Cortex of kidney (tissue), 1 donor: ENCODE measurements at places on chromosomes 5 and 9.

DNA sequence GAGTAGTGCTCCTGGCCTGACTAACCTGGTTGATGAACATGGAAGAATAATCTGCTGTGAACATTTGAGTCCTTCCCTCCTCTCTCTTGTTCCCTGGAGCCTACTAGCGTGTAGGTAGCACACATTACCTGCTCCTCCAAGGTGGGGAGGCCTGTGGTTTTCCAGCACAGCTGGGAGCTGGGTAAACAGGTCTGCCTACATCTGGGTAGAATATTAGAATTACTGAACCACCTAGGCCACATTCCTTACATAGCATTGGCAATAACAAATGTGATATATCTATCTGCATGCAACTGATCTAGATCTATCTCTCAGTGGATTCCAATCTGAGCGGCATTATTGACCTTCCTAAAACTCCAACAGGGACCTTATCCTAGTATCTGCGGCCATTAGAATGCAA lies 151.0 kb upstream of the ZNF366 start:
- DNase-seq = no peak

DNA sequence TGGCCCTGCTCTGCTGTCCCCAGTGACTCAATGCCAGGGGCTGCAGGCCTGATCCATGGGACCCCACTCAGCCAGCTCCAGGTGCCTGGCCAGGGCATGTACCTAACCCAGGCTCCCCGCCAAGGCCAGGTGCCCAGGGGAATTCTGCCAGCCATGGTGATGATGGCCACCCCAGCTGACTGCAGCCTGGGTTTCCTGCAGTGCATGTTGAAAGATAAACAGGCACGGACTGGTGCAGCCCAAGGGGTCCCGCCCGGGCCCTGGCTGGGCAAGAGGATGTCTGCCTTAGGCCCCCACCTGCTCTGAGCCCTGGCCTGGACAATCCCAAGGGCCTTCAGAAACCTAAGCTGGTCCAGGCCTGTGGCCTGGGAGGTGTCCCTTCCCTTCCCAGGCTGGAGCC lies 1.2 kb downstream of the ABCA2 start:
- no peak for DNase-seq

- no peak for DNase-seq
These were observed 391.5 kb upstream of the DAB2 start for GRCh38 chr5:39816156-39816845.

DNA sequence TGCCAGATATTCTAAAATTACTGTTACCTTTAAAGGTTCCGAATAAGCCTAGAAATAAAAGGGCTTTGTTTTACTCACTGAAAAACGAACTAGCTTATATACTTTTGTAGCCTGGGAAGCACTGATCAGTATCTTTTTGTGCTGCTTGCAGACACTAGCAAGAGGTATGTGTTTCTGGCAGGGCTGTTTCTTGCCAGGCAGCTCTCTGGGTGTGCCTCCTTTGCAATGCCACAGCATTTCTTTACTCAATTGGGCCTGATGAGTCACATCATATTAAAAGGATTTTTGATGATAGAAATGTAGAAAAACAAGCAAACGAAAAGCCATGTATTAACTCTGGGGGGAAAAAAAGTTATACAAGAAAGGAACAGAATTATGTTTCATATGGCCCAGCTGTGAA lies 35.6 kb downstream of the CD180 start:
- no peak for DNase-seq

GRCh38 chr9:105176194-105176593 lies 68.3 kb upstream of the SLC44A1 start:
- DNase-seq = no peak

DNA sequence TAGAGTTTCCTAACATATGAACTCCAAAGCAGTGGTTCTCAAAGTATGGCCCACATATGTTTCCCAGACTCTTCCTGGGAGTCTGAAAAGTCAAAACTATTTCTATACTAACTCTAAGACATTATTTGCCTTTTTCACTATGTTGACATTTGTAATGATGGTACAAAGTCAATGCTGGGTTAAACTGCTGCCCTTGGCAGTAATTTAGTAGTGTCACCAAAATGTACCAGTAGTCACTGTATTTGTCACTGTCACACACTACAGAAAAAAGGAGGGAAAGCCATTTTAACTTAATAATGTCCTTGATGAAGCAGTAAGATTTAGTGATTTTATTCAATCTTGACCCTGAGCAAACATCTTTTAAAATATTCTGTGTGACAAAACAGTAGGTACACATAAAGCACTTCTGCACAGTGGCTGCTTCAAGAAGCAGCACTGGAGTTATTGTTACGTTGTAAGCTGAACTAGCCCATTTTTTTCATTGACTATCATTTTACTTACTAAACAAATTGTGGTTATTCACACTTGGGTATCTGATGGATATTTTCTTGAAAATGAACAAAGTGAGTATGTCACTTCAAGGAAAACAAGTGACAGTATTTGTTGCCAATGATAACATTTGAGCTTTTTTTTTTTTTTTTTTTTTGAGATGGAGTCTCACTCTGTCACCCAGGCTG lies 90.3 kb downstream of the NR6A1 start:
- DNase-seq = no peak

DNA sequence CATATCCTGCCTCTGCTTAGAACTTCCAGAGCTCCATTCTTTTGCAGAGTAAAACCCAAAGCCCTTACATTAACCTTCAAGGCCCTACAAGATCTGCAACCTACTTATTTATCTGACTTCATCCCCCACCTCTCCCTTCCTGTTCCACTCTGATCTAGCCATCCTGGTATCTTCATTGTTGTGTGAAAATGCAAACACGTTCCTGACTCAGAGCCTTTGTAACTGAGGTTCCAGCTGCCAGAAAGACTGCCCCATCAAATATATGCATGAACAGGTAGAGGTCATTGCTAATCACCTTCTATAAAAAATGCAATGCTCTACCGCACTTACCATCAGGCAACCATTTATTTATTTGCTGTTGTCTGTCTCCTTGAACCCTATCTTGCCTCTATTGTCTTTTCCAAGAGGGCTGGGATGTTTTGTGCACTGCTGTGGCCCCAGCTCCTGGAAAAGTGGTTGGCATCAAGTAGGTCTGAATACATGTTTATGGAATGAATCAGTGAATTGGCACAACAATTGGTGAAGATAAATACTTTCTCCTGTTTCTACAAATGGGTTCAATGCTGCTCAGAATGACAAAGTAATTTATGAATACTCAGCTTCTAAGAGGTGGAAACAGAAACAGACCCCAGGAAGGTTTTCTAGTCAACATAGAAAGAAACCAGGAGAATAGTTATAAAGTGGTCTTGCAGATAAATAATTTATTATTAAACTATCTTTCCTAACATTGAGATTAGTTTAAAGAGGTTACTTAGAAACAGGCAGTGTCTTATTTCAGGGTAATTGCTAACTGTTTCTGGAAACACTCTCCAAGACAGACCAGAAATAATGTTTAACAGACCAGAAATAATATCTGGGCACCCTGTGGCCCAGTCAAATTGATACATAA lies 230.6 kb upstream of the CD180 start:
- no peak for DNase-seq

- no peak for DNase-seq
These were observed 33.3 kb upstream of the ABCA1 start for GRCh38 chr9:104961238-104961637.

- no peak for DNase-seq
These were observed 61.5 kb downstream of the TSTD2 start for GRCh38 chr9:97571664-97572063.

- no peak for DNase-seq
These were observed 654.2 kb downstream of the TLE1 start for GRCh38 chr9:81035171-81035570.

GRCh38 chr9:20474496-20474895 lies 147.8 kb downstream of the MLLT3 start:
- no peak for DNase-seq

DNA sequence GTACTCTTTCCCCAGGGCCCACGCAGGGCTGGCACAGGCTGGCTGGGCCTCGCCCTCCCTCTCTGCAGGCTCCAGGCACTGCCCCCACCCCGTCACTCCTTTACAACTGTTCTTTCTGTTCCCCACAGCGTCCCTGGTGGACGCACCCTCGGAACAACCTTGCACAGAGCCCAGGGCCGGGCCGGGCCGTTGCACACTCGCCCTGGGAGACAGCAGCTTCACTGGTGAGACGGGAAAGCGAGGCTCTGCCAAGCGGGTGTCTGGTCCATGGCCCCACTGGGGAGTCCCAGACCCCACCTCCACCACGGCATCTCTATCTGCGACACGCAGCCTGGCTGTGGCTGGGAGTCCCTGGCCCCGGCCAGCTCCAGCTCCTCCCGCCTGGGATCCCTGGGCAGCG lies 18.4 kb upstream of the QSOX2 start:
- DNase-seq = no peak

DNA sequence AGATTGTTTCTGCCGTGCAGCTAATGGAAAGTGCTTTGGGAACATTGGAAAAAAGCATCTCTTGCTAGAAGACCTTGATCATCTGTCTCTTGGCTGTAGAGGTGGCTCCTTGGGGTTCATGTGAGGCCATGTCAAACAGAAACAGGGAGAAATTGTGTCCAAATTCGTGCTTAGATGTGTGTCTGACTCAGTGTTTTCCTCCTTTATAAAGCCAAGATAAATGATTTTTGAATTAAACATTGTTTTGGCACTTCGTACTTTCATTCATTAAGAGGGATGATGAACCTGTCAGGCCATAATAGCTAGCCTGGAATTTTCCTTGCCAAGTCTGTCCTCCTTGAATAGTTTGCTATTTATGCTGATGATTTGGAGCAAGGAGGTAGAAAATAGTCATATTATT lies 143.8 kb downstream of the FBXL7 start:
- DNase-seq = no peak

DNA sequence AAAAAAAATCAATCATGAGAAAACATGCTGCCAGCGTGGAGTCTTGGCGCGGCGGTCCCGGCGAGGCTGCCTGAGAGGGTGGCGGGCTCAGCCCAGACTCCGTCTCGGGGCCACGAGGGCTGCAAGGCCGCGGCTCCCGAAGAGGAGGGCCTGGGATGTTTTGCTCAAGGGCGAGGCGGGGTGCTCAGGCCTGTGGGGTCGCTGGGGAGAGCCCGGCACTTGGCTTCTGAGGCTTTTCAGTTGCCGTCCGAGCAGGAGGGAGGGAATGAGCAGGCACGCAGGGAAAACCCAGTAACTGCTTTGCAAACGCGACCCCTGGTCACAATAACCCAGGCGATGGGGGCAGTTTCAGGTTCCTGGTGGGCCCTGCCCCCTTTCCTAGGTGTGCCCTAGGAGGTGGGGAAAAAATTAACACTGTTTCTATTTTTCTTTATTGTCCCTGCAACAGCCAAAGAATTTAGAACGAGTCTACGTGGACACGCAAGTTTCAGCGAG lies 3.2 kb upstream of the IRX2 start:
- no peak for DNase-seq

- no peak for DNase-seq
These were observed 110.1 kb upstream of the GRIN3A start for GRCh38 chr9:101848485-101848919.

GRCh38 chr5:82522897-82523296 lies 244.7 kb upstream of the RPS23 start:
- DNase-seq = no peak

DNA sequence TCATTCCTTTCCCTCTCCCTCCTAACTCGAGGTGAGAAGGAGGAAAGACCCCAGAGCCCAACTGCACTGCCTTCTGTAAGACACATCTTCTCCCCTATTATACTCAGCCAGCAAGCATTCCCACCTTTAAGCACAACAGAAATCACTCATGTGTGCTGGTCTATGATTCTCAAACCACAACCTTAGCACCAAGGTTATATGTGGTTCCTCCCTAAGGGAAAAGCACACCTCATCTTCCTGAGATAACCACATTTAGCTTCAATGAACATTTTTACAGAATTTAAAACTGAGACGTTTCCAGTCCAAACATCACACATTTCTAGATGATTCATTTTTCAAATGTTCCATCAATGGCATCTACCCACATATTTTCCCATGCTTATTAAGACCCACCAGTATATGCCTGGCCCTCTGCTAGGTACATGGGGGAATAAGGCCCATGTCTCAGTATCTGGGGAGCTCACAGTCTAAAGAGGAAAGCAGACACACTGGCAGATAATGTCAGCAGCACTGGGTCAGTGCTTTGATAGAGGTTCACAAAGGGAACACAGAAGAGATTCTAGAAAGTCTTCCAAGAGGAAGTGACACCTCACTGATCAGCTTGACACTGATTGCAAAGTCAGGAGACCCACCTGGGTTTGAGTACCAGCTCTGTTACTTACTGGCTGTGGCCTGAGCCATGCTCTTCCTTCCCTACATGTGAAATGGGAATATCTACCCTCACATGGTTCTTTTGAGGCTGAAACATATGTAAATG lies 245.4 kb downstream of the DENND1A start:
- no peak for DNase-seq

GRCh38 chr5:96952118-96952750 lies 16.4 kb downstream of the LNPEP start:
- no peak for DNase-seq
